ENCODE measurements at places on chromosomes 12 and 14.

- DNase-seq = no peak
Measured at GRCh38 chr12:52573306-52573705, 337 bp downstream of the KRT74 start.

DNA sequence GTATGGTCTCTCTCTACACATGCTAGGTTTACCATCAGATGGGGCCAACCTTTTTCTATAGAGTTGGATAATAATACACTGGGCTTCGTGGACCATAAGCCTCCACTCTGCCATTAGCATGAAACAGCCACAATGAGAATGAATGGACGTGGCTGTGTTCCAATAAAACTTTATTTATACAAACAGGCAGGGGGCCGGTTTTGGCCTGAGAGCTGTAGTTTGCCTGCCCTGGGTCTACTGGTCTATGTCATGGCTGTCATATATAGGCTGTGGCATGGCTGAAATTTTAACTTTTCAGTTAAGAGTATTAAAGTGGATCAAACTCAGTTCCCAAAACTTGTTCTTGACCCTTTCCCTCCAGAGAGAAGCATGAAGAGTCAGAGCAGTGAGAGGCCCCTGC, 120.3 kb upstream of the MYL2 start:
- DNase-seq = no peak

- no peak for DNase-seq
Measured at GRCh38 chr14:30854492-30854891, 19.9 kb upstream of the COCH start.

GRCh38 chr14:69047255-69047654, 68.2 kb upstream of the ACTN1 start:
- no peak for DNase-seq

DNA sequence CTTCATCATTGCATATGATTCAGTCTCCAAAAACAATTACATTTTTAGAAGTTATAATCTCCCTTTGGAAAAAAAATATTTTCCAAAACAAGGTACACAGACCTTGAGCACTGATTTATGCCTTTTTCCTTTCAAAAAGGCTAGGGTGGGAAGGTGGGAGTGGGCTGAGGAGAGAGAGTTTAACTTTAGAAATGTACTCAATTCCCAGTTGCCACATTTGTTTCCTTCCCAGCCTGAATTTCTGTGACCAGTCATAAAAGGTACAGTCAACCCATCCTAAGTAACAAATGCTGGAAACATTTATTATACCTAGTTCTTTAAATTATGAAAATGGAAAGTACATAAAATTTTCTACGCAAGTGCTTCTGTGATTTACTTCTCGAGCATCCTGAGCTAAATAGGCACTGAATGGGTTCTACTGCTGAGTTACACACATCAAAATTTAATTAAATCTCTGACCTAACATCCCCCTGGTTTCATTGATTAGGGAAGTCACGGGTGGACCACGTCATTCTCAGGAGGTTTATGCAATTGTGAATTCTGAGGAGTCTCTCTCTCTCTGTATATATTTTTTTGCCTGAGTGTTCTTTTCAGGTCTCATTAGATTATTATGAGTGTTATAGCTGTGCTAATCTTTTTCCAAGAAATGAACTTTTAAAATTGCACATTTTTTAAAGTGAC, 371.8 kb downstream of the BTG1 start:
- DNase-seq = no peak

GRCh38 chr12:132449565-132450417, 40.2 kb upstream of the FBRSL1 start:
- DNase-seq = no peak

GRCh38 chr14:51131516-51131915, 36.6 kb upstream of the TRIM9 start:
- DNase-seq = no peak

GRCh38 chr14:38211255-38211735, 3.6 kb downstream of the SSTR1 start:
- DNase-seq = no peak

DNA sequence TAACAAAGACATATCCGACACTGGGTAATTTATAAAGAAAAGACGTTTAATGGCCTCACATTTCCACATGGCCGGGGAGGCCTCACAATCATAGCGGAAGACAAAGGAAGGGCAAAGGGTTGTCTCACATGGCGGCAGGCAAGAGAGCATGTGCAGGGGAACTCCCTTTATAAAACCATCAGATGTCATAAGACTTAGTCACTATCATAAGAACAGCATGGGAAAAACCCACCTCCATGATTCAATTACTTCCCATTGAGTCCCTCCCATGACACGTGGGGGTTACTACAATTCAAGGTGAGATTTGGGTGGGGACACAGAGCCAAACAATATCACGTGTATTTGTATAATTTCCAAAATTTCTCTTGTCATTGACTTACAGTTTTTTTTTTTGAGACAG, 5.5 kb upstream of the LMNTD1 start:
- no peak for DNase-seq

DNA sequence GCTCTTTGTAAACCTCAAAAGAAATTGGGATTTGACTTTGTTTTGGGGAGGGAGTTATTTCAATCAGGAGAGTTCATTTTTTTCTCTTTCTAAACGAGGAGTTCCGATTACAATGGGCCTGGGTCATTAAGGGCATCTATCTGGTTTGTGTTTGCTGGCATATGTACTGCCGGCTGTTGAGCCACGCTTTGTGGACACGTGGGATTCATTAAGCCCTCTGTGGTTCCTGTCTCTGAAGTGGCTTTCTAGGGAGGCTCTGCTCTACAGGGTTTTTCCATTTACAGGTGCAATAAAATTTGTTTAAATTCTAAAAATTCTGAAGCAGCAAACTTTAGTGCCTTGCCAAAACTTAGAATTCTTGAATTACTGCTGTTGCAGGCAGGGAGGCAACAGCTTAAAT, 57.9 kb downstream of the GNS start:
- no peak for DNase-seq

DNA sequence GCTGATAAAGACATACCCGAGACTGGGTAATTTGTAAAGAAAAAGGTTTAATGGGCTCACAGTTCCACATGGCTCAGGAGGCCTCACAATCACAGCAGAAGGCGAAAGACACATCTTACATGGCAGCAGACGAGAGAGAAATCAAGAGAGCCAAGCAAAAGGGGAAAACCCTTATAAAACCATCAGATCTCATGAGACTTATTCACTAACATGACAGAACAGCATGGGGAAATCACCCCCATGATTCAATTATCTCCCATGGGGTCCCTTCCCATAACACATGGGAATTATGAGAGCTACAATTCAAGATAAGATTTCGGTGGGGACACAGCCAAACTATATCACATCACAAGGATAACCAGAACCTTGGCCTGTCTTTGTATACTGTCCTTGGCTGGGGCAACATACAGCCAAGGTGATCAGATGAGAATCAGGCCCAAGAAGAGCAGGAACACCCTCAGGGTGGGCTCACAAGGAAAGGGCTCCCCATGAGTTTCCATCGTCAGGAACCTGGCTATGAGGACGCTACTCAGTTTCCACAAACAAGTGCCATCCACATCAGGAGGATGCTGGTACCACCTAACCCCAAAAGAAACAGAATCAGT, 152.7 kb downstream of the FOXN3 start:
- no peak for DNase-seq

DNA sequence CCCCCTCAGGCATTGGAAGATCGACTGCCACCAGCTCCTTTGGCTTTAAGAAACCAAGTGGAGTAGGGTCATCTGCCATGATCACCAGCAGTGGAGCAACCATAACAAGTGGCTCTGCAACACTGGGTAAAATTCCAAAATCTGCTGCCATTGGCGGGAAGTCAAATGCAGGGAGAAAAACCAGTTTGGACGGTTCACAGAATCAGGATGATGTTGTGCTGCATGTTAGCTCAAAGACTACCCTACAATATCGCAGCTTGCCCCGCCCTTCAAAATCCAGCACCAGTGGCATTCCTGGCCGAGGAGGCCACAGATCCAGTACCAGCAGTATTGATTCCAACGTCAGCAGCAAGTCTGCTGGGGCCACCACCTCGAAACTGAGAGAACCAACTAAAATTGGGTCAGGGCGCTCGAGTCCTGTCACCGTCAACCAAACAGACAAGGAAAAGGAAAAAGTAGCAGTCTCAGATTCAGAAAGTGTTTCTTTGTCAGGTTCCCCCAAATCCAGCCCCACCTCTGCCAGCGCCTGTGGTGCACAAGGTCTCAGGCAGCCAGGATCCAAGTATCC, 288.7 kb downstream of the NAV3 start:
- DNase-seq = no peak

GRCh38 chr12:82479511-82479910, 121.2 kb downstream of the METTL25 start:
- DNase-seq = no peak

- DNase-seq = peak; percentile 26
Measured at GRCh38 chr12:72346363-72346944, 74.3 kb downstream of the TRHDE start.

DNA sequence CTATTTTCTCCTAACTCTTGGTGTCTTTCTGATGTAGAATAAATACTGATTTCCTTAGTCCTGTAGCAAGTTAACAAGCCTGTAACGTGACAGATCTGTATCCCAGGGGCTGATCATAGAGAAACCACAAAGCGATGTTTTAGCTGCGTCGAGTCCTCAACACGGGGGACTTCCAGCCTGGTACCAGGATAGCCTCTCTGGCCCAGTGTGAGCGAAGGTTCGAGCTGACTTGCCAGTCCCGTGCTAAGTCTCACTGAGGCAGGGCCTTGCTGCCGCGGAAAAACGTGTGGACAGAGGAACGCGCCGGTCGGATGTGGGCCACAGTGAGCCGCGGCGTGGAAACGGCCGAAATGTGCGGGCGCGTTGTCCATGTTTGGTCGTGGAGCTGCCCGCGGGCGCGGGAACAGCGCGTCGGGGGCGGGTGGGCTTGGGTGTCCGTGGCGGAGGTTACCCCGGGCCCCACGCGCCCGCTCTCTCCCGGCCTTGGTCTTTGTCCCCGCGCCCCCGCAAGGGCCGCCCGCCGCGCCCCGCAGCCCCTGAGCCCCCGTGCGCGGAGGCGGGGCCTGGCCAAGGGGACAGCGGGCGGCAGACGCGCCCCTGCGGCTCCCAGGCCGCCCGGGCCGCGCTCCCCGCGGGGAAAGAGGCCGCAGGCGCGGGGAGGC, 531 bp upstream of the EML1 start:
- no peak for DNase-seq

GRCh38 chr12:26465419-26466097, 270.2 kb downstream of the SSPN start:
- no peak for DNase-seq

- no peak for DNase-seq
Measured at GRCh38 chr12:131528667-131529066, 182.2 kb upstream of the SFSWAP start.

- no peak for DNase-seq
Measured at GRCh38 chr14:33647385-33647786, 303.5 kb downstream of the EGLN3 start.

GRCh38 chr12:24898185-24898584, 50.7 kb downstream of the BCAT1 start:
- no peak for DNase-seq

DNA sequence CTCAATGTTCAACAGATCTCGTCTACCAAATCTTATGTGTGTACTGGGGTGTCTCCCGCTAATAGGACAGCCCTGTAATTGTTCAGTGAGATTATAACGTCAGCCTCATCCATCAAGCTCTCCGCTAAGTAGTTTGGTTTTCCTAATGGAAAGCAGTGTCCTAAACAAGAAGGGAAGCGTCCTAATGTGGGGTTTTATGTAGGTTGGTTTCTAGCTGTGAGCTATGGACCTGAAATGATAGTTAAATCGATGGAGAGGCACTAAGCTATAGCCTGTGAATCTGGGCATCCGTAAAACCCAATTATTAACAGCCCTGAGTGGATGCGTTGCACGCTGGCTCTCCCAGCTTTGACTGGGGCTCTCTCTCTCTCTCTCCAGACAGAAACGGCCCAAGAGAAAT, 9.2 kb upstream of the MAP1LC3B2 start:
- DNase-seq = no peak

DNA sequence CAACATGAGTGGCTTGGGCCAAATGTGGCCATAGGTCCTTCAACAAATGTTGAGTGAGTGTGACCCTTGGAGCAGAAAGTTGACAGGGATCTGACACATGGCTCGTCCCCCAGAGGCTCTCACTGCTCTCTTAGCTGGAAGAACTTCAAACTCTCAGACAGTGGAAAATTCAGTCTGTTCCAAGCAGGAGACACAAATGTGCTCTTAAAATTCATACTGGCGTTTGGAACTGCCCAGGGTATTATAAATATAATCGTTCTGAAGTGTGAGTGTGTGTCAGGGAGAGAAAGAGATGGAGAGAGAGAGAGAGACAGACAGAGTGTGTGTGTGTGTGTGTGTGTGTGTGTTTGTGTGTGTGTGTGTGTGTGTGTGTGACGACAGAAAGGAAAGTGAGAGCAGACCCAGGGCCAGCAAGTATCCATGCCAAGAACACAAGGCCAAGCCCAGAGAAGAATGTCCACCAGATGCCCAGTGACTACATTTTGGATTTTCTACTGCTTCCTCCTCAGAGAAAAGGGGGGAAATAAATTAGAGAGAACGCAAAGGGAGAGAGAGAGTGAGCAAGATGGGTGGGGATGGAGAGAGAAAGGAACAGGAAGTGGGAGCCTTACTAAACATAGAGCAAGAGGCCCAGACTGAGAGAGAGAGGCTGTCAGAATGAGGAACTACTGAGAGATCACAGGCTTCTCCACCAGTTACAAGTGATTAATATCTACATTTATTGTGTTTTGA, 193.6 kb upstream of the NUDT4 start:
- peak; percentile 65 for DNase-seq

GRCh38 chr14:105283899-105284298, 16.9 kb downstream of the BRF1 start:
- DNase-seq = no peak

DNA sequence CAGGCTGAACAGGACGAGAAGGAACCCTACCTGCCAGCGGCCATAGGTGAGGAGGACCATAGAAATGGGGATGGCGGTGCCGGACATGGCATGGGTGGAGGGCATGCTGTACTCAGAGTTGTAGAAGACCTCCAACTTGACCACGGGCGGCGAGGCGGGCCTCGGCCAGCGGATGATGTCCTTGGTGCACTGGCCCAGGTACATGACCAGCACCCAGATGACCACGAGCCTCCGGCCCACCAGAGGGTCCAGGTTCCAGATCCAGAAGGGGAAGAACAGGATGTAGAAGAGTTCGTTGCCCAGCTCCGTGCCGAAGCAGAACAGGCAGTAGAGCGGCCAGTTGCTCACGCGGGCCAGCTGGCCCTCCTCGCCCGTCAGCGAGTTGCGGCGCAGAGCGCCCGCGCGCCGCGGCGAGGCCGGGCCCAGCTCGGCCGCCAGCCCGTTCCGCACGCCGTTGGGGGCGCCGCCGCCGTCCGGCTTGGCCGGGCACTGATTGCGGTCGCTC, 582 bp downstream of the SGPP1 start:
- DNase-seq = no peak

GRCh38 chr14:31568161-31568560, 7.0 kb downstream of the NUBPL start:
- no peak for DNase-seq

GRCh38 chr12:1890119-1890703, 28.2 kb downstream of the CACNA2D4 start:
- DNase-seq = no peak

GRCh38 chr14:57568554-57568953, 74.9 kb upstream of the CCDC198 start:
- DNase-seq = no peak
